H1 (cell line): ENCODE measurements at places on chromosomes 6 and 20.

DNA sequence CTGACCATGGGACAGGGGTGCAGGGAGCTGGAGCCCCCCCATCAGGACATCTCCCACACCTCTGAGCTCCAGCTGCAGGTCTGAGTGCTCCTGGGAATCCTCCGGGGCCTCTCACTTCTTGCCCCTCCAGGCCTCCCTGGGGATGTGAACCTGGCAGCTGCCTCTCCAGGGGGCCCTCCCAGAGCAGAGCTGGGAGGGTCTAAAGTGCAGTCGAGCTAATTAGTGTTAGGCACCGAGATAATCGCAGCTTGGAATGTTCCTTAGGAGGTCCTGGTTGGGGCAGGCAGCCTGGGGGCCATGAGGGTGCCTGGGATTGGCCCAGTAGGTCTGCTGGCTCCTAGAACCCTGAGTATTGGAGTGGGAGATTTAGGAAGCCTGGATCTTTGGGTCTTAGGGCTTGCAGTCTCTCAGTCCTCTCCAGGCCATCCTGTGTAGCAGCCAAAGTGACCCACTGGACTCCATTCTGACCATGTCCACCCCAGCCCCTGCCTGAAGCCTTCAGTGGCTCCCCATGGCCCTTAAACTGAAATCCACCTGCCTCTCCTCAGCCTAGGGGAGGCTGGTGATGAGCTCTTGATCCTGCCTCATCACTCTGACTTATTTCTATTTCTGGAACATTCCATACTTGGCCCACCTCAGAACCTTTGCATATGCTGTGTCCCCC lies 26.0 kb downstream of the CEBPB start:
- H3K27me3 ChIP-seq: no peaks in the 10 kb centered on the region; the same call in 1 of the 2 replicates
- H3K4me3 ChIP-seq: no peak overlapping the region
- no peak for DNase-seq
- H3K4me1 ChIP-seq: no peaks in the 10 kb centered on the region

DNA sequence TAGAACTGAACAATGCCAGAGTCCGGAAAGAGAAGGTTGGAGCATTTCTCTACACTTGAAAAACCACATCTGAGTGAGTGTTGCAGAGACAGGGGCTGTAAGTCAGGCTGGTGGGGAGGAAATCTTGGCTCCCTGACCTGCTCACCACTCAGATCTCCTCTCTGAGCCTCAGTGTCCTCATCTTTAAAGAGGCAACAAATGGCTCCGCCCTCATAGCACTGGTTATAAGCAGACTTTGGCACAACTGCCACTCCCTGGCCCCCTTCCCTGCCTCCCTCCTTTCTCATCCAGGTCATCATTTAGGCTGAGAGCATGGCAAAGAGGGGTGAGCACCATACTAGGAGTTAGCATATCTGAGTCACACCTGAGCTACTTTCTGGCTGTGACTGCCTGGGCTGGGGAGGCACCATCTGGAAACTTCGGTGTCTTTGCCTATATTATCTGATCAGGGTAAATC lies 10.6 kb downstream of the SIRPG start:
- H3K4me3 ChIP-seq: no peak overlapping the region
- no peak for DNase-seq
- H3K36me3 ChIP-seq: no peaks in the 10 kb centered on the region
- no peaks in the 10 kb centered on the region for H3K4me1 ChIP-seq

GRCh38 chr6:110270165-110270564 lies 88.0 kb downstream of the METTL24 start:
- peaks cover 5% of the 10 kb centered on the region; the same call in 1 of the 2 replicates for H3K4me1 ChIP-seq
- H3K27ac ChIP-seq: peak overlapping the region; percentile 41; the same call in 1 of the 2 replicates
- no peaks in the 10 kb centered on the region for H3K27me3 ChIP-seq
- no peaks in the 10 kb centered on the region for H3K36me3 ChIP-seq

DNA sequence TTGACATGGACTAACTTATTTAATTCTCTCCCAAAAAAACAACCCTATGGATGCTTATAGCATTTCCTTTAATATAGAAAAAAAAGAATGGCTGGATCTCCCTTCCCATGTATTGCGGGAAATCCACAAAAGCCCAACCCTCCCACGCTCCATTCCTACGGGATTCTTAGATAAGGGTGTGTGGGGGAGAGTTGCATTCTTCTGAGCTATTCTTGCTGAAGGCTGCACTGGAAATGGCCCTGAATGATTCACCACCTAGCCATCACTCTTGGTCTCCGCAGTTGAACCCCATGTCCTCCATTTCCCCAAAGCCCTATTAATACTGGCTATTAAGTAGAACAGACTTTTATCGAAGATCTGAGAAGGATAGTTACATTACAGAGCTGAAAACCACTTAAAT lies 41.9 kb upstream of the ADGRF5 start:
- no peaks in the 10 kb centered on the region for H3K4me1 ChIP-seq
- no peak for DNase-seq
- no peak overlapping the region for H3K27ac ChIP-seq

GRCh38 chr6:30321692-30322388 lies 4.9 kb upstream of the TRIM39 start:
- H3K4me3 ChIP-seq: peak overlapping the region; percentile 11; the same call in 1 of the 2 replicates
- no peak for DNase-seq
- no peaks in the 10 kb centered on the region for H3K27me3 ChIP-seq
- peaks cover 22% of the 10 kb centered on the region for H3K4me1 ChIP-seq
- H3K27ac ChIP-seq: peak overlapping the region; percentile 60; the same call in 1 of the 2 replicates
- no peaks in the 10 kb centered on the region for H3K36me3 ChIP-seq

GRCh38 chr6:34717466-34717865 lies 20.9 kb upstream of the ILRUN start:
- H3K4me3 ChIP-seq: no peak overlapping the region
- H3K36me3 ChIP-seq: no peaks in the 10 kb centered on the region
- no peak for DNase-seq
- H3K27me3 ChIP-seq: no peaks in the 10 kb centered on the region

DNA sequence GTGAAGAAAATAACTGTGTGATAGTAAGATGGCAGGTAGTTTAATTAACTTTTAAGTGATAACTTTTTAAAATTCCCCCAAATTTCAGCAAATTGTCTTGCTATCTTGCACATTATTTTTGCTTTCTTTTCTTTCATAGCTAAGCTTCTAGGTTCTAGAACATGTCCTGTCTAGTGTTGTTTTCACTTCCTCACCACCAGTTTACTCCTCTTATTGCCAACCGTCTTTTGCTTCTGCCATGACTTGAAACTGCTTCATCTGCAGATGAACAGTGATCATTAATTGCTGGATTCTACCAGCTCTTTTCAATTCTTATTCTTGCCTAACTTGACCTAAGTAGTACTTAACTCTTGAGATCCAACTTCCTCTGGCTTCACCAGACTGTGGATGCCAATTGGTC lies 137.8 kb downstream of the CENPW start:
- no peaks in the 10 kb centered on the region for H3K36me3 ChIP-seq
- no peaks in the 10 kb centered on the region for H3K4me1 ChIP-seq

GRCh38 chr20:31823360-31824124 lies 4.4 kb downstream of the MYLK2 start:
- H3K27me3 ChIP-seq: no peaks in the 10 kb centered on the region
- H3K4me1 ChIP-seq: no peaks in the 10 kb centered on the region
- H3K4me3 ChIP-seq: no peak overlapping the region
- H3K36me3 ChIP-seq: no peaks in the 10 kb centered on the region
- H3K27ac ChIP-seq: no peak overlapping the region
- DNase-seq: no peak

DNA sequence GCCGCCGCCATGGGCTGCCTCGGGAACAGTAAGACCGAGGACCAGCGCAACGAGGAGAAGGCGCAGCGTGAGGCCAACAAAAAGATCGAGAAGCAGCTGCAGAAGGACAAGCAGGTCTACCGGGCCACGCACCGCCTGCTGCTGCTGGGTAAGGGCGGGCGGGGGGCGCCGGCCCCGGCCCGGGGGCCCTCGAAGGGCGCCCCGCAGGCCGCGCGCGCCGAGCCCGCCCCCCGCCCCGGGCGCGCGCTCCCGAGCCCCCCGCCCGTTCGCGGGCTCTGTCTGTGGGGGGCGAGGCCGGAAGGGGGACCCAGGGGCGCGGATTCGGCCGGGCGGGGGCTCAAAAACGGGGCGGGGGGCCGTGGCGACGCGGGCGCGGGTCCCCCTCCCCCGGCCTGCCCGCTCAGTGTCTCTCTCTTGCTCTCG lies 39.2 kb downstream of the GNAS start:
- peaks cover 9% of the 10 kb centered on the region; the same call in 1 of the 2 replicates for H3K36me3 ChIP-seq
- H3K27me3 ChIP-seq: peaks cover 6% of the 10 kb centered on the region; the same call in 1 of the 2 replicates
- DNase-seq: no peak

- H3K4me3 ChIP-seq: no peak overlapping the region
- no peak overlapping the region for H3K27ac ChIP-seq
- no peaks in the 10 kb centered on the region for H3K27me3 ChIP-seq
- no peak for DNase-seq
- H3K4me1 ChIP-seq: no peaks in the 10 kb centered on the region
- H3K36me3 ChIP-seq: no peaks in the 10 kb centered on the region
Measured at GRCh38 chr6:52457096-52457495, 37.0 kb downstream of the EFHC1 start.

DNA sequence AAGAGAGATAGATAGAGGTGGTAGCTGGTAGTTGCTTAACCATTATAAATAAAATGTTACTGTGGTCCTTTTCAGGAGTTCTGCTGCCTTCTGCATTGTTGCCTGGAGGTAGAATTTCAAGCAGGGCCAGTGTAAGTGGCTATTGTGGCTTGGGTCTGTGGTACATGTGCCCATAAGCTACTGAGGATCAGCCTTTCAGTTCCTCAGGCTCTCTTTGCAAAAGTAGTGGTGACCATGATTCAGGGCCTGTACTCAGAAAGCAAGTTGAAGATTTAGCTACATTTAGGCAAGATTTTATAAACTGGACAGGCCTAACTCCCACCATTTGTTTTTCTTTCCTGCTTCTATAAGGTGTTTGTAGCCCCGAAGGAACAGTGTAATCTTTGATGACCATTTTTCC lies 199.0 kb downstream of the PDE7B start:
- DNase-seq: no peak
- H3K4me3 ChIP-seq: no peak overlapping the region
- H3K27ac ChIP-seq: no peak overlapping the region
- no peaks in the 10 kb centered on the region for H3K27me3 ChIP-seq

DNA sequence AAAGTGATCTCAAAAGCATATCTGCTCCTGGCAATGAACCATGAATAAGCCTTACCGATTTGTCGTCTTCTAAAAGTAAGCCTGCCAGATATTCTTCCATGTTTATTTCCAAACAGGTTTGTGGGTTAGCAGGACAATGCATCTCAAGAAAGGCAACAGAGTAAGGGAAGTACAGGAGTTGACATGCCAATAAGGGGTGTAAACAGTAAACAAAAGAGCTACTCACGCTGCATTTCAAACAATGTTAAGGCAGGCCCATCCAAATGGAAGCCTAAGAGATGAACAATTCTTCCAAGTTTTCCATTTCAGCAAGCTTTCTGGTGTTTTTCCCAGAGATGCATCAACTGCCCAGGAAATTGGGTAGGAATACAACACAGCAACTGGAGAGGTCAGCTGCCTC lies 27.8 kb upstream of the CRIP3 start:
- no peak overlapping the region for H3K4me3 ChIP-seq
- H3K27me3 ChIP-seq: no peaks in the 10 kb centered on the region
- no peak overlapping the region for H3K27ac ChIP-seq
- H3K36me3 ChIP-seq: peaks cover 12% of the 10 kb centered on the region

GRCh38 chr6:142602972-142603371 lies 301.2 kb downstream of the ADGRG6 start:
- no peaks in the 10 kb centered on the region for H3K27me3 ChIP-seq
- no peaks in the 10 kb centered on the region for H3K4me1 ChIP-seq
- no peaks in the 10 kb centered on the region for H3K36me3 ChIP-seq

GRCh38 chr20:2695206-2695983 lies 2.8 kb downstream of the EBF4 start:
- no peak overlapping the region for H3K4me3 ChIP-seq
- H3K27me3 ChIP-seq: peaks cover 43% of the 10 kb centered on the region
- DNase-seq: no peak
- H3K36me3 ChIP-seq: no peaks in the 10 kb centered on the region; the same call in 1 of the 2 replicates
- no peak overlapping the region for H3K27ac ChIP-seq
- H3K4me1 ChIP-seq: peaks cover 12% of the 10 kb centered on the region

DNA sequence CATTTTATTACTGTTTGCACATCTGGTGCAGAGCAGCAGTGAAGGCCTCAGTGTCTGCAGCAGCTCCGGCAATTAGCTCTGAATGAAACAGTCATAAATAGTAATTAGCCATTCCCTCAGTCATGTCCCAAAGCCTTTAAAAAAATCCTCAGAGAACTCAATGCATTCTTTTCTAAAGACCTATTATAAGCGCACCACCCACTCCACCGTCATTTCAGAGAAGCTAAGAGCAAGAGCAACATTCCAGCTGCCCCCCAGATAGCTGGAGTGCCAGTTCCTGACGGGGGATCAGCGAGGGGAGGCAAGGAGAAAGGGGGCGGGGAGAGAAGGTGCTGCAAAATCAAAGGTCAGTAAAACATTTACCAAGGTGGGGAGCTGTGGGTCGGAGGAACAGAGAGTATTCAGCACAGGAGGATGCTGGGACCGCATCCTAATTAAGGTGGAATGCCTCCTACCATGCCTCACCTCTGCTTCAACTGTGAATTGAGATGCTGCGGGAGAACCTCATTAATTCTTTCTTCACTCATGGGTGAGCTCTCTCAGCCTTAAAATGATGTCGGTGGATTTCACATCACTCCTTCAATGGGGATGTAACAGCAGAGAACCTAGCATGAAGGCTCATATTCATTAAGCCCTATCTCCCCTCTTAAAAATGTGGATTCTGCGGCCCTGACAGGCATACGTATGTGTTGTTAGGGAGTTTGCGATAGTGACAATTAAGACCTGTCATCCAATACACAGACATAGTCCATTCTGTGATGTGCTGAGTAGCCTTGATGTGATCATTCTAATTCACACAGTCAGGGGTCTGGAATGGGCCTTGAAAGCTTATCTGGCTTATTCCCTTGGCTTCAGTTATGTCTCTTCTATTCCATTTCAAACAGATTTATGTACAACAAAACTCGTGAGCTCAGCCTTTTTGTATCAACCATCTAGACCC lies 469.5 kb upstream of the NRSN1 start:
- no peak overlapping the region for H3K27ac ChIP-seq
- H3K4me3 ChIP-seq: no peak overlapping the region
- peaks cover 6% of the 10 kb centered on the region; the same call in 1 of the 2 replicates for H3K4me1 ChIP-seq
- DNase-seq: no peak
- H3K36me3 ChIP-seq: no peaks in the 10 kb centered on the region

DNA sequence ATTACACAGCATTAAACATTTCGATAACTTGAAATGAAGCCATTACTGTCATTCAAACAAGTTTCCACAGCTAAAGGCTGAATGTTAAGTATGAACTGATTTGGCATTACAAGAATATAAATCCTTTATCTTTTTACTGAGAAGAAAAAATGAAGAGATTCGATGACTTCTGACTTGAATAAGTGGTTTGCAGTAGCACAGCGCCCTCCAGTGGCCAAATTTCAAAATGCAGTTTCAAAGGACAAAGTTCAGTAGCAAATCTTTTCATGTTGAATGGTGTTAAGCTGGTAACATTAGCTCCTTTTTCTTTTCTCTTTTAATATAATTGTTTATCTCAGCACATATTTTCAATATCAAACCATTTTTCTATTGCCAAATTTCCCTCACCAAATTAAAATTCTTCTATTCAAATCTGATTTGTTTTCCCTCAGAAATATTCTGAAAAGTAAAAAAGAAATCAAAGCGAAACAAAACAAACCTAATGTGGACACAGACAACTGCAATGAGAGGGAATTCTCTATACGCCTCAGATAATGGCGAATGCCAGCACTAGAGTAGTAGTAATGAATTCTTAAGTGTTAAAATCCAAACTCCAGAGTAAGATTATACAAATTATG lies 145.7 kb downstream of the BTBD9 start:
- no peak overlapping the region for H3K27ac ChIP-seq
- no peak overlapping the region for H3K4me3 ChIP-seq
